Left hindlimb (tissue), 1 donor: ENCODE measurements at places on chromosomes 7 and 10.
A peak's percentile ranks its signal among the peaks of the same experiment; 100 is the strongest.

DNA sequence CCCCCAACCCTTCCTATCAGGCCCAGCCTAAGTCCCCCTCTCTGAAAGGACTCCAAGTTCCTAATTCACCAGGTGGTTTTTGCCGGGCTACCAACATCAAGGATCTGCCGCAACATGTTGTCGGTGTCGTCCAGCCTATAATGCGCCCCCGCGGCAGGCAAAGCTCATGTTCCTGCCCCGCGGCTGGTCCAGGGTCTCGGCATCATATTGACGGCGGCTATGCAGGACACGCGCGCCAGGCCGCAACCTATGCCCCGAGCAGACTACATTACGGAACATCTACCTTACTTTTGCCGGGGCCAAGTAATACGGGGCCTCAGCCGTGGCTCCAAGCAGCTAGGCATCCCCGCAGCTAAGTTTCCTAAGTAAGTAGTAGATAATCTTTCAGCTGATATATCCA lies 24.6 kb upstream of the FAM221A start:
- no peak for DNase-seq

DNA sequence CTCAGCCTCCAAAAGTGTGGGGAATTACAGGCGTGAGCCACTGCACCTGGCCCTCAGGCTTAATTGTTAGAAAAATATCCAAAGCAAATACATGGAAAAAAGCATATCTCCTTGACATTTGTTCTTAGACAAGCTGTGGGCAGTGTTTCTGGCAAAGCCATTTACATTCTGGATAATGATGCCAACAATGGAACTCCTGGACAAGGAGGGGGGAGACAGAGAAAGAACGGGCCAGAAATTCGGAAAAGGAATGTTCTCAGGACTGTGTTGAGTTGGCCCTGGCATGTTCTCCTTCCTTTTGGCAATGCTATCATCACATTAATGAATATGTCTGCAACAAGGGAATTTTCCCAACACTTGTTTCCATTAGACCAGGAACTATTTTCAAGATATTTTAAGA lies 88.7 kb downstream of the UBE2H start:
- peak; percentile 52 for DNase-seq

DNA sequence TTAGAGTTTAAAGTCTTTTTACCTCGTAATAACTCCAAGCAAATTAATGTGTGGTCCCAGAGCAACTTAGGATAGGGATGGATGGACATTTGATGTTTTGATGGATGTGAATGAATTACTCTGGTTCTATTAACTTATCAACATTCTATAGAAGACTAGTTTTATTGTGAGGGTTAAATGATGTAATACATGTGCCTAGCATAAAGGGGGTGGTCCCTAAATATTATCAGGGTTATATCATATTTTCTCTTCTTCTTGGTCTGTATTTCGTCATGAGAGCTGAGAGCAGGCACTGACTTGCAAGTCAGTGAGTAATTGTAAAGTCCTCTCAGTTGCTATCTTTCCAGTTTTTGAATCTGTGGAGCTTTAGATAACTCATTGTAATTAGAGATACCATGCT lies 219.3 kb downstream of the GATA3 start:
- DNase-seq = no peak

DNA sequence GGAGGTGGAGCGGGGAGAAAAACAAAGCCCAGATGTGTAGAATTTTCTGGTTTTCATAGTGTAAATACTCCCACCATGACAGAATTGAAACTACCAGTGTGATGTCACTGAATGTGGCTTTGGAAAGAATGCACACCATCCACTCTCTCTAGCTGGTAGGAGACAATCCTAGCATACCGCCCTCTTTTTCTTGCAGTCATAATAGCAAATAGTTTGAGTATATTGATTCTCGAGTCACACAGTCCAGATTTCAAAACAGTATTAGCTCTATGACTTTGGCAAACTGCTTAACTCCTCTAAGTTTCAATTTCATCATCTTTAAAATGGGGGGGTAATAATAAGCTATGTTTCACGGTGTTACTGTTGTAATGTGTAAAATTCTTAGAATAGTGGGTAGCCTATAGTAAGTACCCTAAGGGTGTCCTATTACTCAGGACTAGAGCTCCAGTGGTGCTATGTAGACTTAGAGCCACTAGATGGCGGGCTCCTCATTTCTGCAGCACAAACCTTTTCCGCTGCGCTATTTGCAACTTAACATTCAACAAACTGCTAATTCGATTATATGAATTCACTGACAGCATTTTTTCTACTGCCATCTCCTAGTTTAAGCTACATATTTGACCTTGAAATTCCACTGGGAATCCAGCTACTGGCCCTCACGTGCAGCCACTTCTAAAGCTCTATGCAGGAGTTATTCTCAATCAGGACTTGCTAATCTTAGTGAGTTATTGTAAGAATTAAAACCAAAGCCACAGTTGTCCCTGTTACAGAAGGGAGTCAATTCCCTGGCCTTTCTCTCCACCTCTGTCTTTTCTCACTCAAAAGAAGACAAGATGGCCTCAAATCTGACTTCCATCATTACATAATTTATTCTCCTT lies 18.7 kb downstream of the TAS2R40 start:
- DNase-seq = peak; percentile 71

DNA sequence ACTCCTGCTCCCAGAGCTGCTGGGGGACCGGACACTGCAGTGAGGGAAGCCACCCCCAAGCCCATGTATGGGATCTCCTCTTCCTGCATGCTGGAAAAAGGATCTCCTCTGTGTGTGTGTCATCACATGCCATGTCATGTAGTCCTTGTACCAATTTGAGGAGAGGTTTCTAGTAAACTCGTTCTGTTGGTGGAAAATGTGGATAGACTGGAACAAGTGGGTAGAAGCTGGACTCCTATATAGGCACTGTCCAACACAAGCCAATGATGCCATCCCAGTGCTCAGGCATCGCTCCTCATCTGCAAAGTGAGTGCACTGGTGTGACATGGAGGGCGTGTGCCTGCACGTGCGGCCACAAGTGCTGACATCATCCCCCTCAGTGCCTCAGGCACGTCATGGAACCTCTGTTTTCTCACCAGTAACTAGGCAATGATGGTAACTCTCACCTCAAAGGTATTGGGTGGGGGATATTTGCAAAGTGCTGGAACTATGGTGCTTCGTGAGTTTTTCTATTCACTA lies 19.3 kb downstream of the MYO1G start:
- peak; percentile 31 for DNase-seq

DNA sequence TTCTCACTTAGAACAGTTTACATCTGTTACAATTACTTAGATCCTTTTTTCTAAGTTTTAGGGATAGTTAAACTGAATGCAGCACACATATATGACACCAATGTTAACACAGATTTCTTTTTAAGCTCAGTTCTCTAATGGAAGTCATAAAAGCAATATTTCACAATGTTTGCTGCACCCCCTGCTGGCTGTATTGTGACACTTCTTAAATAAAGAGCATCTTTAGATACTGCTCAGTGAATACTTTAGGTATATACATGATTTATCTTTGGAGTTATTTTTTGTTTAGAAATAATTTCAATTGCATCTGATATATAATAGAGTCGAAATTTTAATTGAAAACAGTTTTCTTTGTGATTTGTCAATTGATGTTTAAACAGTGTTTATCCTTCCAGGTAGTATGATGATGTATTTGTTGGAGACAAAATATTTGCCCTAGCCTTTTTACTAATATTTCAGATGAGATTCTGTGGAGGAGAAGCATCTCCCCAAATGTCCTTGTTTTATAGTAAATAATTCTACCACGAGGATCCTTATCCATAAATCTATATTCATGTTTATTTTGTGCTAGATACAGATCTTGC lies 174.4 kb downstream of the ST7 start:
- DNase-seq = no peak

DNA sequence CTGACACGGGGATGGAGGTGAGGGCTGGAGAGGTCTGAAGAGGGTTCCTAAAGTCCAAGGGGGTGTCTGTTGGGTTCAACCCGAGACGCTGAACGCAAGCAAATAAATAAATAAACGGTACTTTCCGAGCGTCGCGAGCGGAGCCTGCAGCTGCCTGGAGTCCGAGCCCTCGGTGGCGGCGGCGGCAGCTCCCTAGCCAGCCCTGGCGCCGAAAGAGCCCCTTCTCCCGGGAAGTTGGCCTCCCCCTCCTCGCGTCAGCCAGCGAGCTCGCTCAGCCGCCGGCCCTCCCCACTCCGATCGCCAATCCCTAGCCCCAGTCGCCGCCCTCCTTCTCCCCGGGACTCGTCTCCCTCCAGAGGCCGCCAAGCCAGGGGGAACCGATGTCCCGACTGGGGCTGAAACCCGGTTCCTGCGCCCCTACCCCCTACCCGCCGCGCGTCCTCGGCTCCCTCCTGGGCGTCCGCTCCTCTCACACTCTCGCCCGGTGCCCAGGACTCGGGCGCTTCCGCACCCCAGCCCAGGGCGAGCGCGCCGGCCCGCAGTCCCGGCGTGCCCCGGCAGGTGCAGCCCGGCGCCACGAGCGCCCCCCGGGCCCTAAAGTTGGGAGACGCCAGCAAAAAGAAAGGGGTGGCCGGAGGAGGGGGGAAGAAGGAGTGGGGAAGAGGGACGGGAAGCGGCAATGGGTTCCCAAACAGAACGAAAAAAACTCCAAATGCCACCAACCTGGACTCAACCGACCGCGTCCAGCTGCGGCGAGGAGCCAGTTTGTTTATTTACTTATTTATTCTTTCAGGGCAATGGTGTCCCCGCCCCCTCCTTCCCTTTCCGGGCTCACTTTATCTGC lies at the start of gene GFRA1:
GFRA1 (minus strand) TSS at position 767 of the 844 bp plus-strand sequence. CDS start 1,177 bp downstream, outside the sequence.
- peak; percentile 66 for DNase-seq

DNA sequence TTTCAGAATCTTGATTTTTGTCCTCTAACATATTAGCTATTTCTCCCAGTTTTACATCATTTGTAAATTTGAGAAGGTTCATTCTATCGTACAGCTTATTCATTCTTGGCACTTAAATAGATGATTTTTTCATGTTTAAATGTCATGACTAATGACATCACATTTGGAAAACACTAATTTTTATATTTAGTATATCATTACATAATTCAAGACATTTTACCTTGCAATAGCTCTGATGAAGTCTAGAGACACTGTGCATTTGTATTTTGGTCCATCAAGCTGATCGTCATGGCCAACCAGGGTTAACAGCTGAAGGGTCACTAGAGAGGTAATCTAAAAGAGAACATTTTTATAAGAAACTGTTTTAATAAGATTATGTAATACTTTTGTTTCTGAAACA lies 71.3 kb downstream of the ORC5 start:
- no peak for DNase-seq

- DNase-seq = peak; percentile 76
These were observed at the start of gene SCRN1 for GRCh38 chr7:29989257-29989995. SCRN1 (minus strand) TSS chr7:29989801; CDS start chr7:29969067, 20,734 bp downstream.
